Pulmonary artery endothelial cell (primary cell): ENCODE measurements at places on chromosomes 16 and 17.

DNA sequence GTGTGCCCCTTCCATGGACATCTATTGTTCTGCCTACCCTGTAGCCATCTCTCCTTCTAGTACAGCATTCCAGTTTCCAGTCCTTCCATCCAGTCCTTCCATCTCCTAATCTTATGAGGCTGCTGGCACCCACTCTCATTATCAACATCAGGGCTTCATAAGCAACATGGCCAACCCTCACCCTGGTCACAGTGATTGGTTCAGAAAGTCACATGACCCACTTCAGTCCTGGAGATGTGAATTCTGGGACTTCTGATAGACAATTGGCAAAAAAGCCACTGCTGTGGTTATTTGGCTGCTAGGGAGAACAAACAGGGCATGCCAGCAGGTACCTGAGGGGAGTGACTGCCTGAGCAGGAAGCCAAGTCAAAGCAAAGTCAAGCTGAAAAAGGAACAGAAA is 164.7 kb upstream of the C16orf82 start:
- no peak for DNase-seq

DNA sequence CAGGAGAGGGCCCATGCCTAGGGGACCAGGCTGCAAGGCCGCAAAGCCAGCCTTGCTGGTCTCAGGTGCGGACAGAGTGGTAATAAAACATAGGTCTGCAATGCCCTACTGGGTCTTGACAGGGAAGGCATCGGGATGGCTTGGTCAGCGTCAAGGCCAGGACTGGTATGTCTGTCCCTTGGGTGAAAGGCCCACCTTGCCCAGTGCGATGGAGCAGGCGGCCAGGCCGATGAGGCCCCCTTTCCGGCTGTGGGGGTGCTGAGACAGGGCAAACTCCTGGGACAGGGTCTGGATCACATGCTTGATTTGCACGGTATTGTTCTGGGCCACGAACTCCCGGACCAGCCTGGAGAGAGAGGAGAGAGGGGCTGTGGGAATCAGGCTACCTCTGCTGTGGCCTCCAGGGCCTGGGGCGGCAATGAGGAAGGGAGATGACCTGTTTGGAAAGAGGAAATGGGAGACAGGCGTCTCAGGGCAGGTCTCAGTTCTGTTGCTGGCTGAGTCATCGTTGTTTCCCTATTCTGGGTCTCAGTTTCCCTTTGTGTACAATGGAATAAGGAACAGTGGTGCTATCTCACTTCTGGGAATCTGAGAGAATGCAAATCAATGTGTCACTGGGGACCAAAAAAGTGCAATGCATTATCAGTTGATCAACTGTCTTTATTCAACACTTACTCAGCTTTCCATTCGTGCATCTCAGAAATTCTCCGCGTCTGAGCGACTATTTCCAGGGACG is 14.8 kb downstream of the VAC14 start:
- no peak for DNase-seq

GRCh38 chr17:59154721-59155438 is at the start of gene SKA2:
TSS of gene SKA2 (minus strand) at chr17:59155186. CDS start at chr17:59155163, 23 bp downstream.
- no peak for DNase-seq

GRCh38 chr17:259341-259976 is 78.0 kb upstream of the DOC2B start:
- DNase-seq, result no peak

DNA sequence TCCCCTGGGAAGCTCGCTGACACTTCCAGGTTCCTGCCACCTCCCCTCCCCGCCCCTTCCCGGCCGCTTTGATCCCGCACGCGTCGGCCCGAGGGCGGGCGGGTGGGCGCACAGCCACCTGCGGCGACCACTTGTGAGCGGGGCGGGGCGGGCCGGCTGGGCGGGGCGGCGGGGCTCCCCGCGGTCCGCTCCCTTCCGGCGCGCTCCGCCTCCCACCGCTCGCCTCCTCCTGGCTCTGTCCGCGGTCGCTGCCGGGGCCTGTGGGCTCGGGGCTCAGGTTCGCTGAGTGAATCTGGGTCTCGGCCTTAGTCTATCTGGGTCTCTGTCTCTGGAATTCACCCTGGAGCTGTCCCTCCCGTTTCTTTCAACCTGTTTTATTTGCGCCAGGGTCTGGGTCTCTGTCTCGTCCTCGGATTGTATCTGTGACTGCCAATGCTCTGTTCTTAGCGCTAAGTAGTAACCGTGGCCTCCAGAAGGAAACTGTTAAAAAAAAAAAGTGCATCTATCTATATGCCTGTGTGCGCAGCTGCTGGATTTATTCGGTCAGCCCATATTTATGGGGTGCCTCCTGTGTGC is 2.7 kb upstream of the HES7 start:
- no peak for DNase-seq

- DNase-seq, result no peak
Observed at GRCh38 chr16:74723256-74723655, 22.6 kb upstream of the MLKL start.

- no peak for DNase-seq
Observed at GRCh38 chr17:14361945-14362508, 61.1 kb downstream of the HS3ST3B1 start.

DNA sequence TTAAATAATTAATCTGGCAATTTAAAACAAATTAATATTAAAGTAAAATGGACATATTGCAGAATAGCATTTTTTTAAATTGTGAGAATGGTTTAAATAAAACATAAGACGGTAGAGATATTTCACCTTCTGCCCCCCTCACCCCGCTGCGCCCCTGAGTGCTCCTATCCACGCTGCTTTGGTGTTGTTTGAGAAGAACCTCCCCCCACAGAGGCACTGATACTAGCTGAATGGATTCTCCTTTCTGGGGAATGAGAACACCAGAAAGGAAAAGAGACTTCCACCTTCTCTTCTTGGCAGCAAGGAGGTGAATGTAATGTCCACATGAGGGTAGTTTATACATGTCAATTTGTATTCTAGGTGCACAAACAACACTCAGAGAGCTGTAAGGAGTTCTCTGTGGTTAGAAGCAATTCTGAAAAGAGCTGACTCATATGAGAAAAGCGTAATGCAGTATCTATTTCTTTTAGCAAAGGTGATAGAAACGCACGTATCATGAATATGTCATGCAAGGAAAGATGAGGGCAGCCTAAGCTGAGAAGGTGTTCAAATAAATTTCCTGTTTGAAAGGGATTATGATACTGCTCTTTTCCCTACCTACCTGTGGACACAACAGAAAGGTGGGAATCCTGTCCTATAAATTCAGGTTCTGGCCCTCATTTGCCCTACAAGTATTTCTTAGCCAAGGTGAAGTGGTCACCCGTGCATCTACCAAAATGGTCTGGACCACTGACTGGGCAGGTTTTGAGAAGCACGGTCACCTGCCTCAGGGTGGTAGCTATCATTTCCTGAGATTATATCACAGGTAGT is 126.9 kb downstream of the PARN start:
- DNase-seq, result no peak
